Mesenteric fat pad (tissue), 1 donor: ENCODE measurements at places on chromosomes 6 and 20. TPM values are rescaled to one million over a fixed set of nuclear protein-coding genes. Genes with fewer than 3 reads are reported as not detected.

- DNase-seq, result no peak
Measured at GRCh38 chr6:161882196-161882765, 608.4 kb upstream of the AGPAT4 start.

FAM209B gene
- total RNA-seq, result 0.51 TPM

GRCh38 chr6:135667691-135668455 lies 170.3 kb upstream of the AHI1 start:
- no peak for DNase-seq

- DNase-seq, result no peak
Measured at GRCh38 chr6:153015094-153015640, 12.7 kb upstream of the MTRF1L start.

GRCh38 chr6:106474466-106474865 lies 113.9 kb downstream of the CRYBG1 start:
- no peak for DNase-seq

DNA sequence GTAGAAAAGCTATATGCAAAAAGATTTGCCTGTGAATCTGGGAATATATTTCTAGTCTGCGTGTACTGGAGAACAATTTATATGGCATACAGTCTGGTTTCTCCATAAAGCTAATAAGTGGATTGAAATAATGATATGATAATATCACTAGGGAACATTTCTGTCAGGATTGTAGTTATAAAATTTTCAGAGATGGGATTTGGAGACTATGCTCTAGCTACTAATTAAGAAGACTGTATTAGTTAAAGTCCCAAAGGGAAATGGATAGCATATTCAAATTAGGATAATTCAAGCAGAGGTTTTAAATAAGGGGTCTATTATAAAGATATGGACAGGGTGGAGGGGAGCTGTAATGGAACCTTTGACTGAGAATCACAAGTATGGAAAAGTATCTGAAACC lies 7.2 kb upstream of the STX11 start:
- DNase-seq, result no peak

TCF15 gene
- total RNA-seq, result 7.0 TPM

DNA sequence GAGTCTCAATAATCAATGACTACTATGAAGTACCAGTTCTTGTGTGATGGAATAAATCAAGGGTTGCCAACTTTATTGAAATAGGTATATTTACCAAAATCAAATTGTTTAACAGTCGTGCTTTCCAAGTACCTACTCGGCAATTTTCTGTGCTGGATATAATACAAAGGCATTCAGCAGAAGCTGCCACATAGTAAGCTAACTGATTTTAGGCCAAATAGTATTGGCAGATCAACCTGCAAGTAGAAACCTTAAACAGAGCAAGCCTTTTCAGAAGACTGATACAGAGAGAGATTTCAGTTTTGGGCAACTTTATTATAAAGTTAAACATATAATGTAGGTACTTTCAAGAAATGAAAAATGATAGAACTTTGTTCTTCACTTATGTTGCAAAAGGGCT lies 174.6 kb downstream of the ASCC3 start:
- DNase-seq, result no peak

GRCh38 chr20:14568225-14568624 lies 230.8 kb upstream of the FLRT3 start:
- DNase-seq, result no peak

RBBP8NL gene
- total RNA-seq, result not detected

DNA sequence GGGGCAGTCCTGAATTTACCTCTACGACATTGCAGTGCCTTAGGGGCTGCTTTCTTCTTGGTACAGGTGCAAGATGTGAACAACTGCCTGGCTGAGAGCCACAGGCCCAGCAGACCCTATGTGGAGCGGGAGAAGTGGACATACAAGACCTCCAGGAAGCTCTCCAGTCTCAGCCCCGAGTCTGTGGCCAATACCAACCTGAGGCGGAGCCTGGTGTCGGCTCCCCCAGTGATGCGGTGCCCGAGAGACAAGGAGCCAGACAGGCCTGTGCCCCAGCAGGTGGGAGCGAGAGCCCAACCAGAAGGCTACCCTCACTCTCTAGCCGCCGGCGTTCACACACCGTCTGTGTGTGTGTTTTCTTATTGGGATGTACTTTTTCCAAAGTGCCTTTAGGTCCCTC lies 59.6 kb downstream of the EFCAB8 start:
- peak; percentile 68 for DNase-seq

DNA sequence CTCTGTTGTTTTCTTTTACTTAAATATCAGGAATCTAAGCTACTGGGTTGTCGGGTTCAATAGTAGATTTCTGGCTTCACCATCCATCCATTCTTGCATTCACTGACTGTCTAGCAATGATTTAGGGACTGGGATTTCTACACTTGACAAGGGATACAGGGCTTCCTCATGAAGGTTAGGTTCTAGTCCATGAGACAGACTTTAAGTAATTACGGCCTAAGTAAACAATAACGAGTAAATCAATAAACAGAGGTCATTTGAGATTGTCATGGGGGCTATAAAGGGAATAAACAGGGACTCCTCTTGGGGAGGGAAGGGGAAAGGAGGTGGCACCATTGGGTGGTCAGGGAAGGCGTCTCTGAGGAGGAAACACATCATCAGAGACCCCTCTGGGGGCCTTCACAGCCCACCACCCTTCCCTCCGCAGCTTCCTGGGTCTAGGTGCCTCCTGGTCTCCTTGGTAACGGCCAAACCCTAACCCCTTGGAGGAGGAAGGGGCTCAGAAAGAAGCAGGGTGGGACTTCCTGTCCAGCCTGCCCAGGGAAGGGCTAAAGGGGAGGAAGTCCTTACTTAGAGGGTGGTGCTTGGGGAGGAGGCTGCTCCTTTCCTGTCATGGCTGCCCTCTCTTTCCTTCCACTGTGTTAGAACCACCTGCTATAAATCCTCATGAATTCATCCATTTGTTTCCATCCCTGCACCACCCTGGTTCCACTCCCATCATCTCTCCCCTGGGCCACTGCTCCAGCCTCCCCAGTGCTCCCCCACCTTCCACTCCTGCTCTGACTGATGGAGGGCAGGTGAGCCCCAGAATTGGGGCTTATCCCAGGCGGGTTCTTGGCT lies 33.3 kb downstream of the BPIFB4 start:
- DNase-seq, result peak; percentile 47

- DNase-seq, result no peak
Measured at GRCh38 chr6:147201885-147202515, 2.2 kb upstream of the STXBP5 start.

GRCh38 chr20:23988561-23988960 lies at the start of gene GGTLC1:
Gene GGTLC1, minus strand, starts transcription at chr20:23988779. Its CDS starts 2,168 bp downstream, at chr20:23986611.
- DNase-seq, result peak; percentile 81

DNA sequence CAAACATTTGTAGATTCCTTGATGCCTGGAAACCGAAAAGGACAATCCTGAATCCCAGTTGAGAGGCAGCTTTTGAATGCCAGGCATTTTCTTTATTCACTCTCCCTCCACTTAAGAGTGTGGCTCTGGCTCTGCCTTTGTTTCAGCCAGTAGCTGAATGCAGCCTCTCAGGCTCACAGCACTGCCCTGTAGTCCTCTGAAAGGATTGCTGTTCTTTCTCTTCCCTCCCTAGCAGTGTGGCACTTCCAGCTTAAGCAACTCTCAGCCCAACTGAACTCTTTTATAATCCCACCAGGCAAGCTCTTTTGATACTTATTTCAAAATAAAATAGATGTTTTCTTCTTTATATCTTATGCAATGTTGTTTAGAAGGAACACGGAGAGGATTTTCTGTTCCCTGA lies 415.6 kb downstream of the GJA1 start:
- no peak for DNase-seq

- DNase-seq, result no peak
Measured at GRCh38 chr6:47306887-47307286, 2.8 kb downstream of the TNFRSF21 start.
